Activated CD8-positive, alpha-beta T cell treated with anti-CD3 and anti-CD28 coated beads for 36 hours (primary cell): ENCODE measurements at places on chromosomes 12 and 14. TPM values are rescaled to one million over a fixed set of nuclear protein-coding genes. Genes with fewer than 3 reads are reported as not detected.

The KRT6B gene
- not detected for total RNA-seq

The FOXG1 gene
- not detected for total RNA-seq

The CLEC6A gene
- total RNA-seq = not detected

The AMN1 gene
- total RNA-seq = 4.1 TPM

- no peak for DNase-seq
- H3K27ac ChIP-seq = no peak overlapping the region
- no peaks in the 10 kb centered on the region for H3K27me3 ChIP-seq
Observed at GRCh38 chr12:38664661-38665269, 240.6 kb downstream of the CPNE8 start.
